ENCODE measurements at places on chromosomes 13 and 19.
A peak's percentile ranks its signal among the peaks of the same experiment; 100 is the strongest.

- no peak for DNase-seq
These were observed 237.3 kb upstream of the GPC6 start for GRCh38 chr13:92989301-92989700.

DNA sequence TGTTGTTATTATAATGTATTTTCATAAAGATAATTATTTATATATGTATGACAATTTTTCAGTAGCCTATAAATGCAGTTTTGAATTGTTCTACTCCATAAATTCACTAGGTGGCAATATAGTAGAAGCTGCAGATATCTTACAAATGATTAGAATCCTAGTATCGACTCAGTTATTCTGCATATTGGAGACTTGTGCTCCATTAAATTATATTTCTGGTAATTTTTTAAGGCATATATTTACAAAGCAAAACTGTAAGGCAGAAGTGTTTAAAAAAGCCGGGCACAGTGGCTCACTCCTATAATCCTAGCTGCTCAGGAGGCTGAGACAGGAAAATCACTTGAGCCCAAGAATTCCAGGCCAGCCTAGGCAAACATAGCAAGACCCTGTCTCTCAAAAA is 58.7 kb downstream of the DPY19L3 start:
- DNase-seq = no peak

DNA sequence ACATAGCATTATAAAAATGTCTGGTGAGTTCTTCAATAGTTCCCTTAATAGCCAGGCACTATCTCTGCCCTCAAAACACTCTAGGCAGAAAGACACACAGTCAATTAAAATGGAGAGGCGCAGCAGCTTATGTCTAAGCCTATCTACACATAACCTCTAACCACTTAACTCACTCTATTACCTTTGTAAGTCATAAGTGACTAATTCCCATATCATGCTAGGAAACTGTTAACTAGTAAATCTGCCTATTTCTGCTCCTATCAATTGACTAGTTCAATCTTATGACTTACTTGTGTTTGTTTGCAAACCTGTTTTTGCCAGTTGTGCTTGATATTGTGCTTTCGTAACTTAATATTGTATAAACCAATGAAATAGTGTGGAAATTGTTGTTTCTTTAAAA is 3.2 kb downstream of the CCDC122 start:
- DNase-seq = no peak

GRCh38 chr13:40974460-40975407 is 44.4 kb downstream of the ELF1 start:
- DNase-seq = no peak

- DNase-seq = peak; percentile 18
These were observed 83.9 kb downstream of the LRRC63 start for GRCh38 chr13:46295491-46296114.

- DNase-seq = no peak
These were observed 1.6 kb downstream of the ARRDC2 start for GRCh38 chr19:18009412-18010066.
